ENCODE measurements at places on chromosomes 2 and 18. TPM values are rescaled to one million over a fixed set of nuclear protein-coding genes. Genes with fewer than 3 reads are reported as not detected.

GRCh38 chr2:205759257-205759656 is 77.0 kb downstream of the NRP2 start:
- peaks cover 65% of the 10 kb centered on the region for H3K4me1 ChIP-seq
- no peaks in the 10 kb centered on the region for H3K36me3 ChIP-seq
- no peak overlapping the region for H3K27ac ChIP-seq
- DNase-seq = no peak
- H3K4me3 ChIP-seq = no peak overlapping the region

GRCh38 chr2:9060819-9061218 is 57.3 kb upstream of the MBOAT2 start:
- H3K36me3 ChIP-seq = no peaks in the 10 kb centered on the region
- no peak overlapping the region for H3K4me3 ChIP-seq
- H3K27me3 ChIP-seq = no peaks in the 10 kb centered on the region

GRCh38 chr2:180706694-180707093 is 273.7 kb upstream of the UBE2E3 start:
- no peak overlapping the region for H3K4me3 ChIP-seq

GRCh38 chr2:23824777-23825212 is 102.1 kb downstream of the ATAD2B start:
- no peaks in the 10 kb centered on the region for H3K27me3 ChIP-seq
- no peaks in the 10 kb centered on the region for H3K4me1 ChIP-seq
- DNase-seq = peak; percentile 73
- H3K36me3 ChIP-seq = peaks cover 15% of the 10 kb centered on the region
- no peak overlapping the region for H3K27ac ChIP-seq
- no peak overlapping the region for H3K4me3 ChIP-seq

GRCh38 chr2:8324164-8324856 is 357.5 kb upstream of the ID2 start:
- H3K36me3 ChIP-seq = no peaks in the 10 kb centered on the region
- no peak overlapping the region for H3K27ac ChIP-seq
- no peak overlapping the region for H3K4me3 ChIP-seq
- H3K4me1 ChIP-seq = no peaks in the 10 kb centered on the region
- no peak for DNase-seq
- H3K27me3 ChIP-seq = no peaks in the 10 kb centered on the region

GRCh38 chr18:58565021-58565420 is 63.9 kb downstream of the ALPK2 start:
- H3K4me1 ChIP-seq = no peaks in the 10 kb centered on the region
- no peaks in the 10 kb centered on the region for H3K36me3 ChIP-seq
- H3K27me3 ChIP-seq = no peaks in the 10 kb centered on the region
- no peak overlapping the region for H3K27ac ChIP-seq
- no peak for DNase-seq

- H3K4me3 ChIP-seq = no peak overlapping the region
- no peak overlapping the region for H3K27ac ChIP-seq
- no peaks in the 10 kb centered on the region for H3K4me1 ChIP-seq
- H3K27me3 ChIP-seq = no peaks in the 10 kb centered on the region
- no peak for DNase-seq
Observed at GRCh38 chr2:203191961-203192360, 46.9 kb upstream of the CYP20A1 start.

GRCh38 chr2:54760310-54760709 is 36.8 kb downstream of the EML6 start:
- no peaks in the 10 kb centered on the region for H3K27me3 ChIP-seq
- no peaks in the 10 kb centered on the region for H3K36me3 ChIP-seq
- no peak for DNase-seq
- H3K27ac ChIP-seq = no peak overlapping the region
- no peak overlapping the region for H3K4me3 ChIP-seq

The LIMS4 gene
- 4.4 TPM for total RNA-seq

The EEF1B2 gene
- 818 TPM for total RNA-seq

All from stomach (tissue), 19 donors.